ENCODE measurements at places on chromosomes 6 and 20. TPM values are rescaled to one million over a fixed set of nuclear protein-coding genes. Genes with fewer than 3 reads are reported as not detected.

The DHX16 gene
- polyA plus RNA-seq, result 50.3 TPM

The SPINT3 gene
- polyA plus RNA-seq, result not detected

The UNC5CL gene
- polyA plus RNA-seq, result 123 TPM

The RAB44 gene
- 0.22 TPM for polyA plus RNA-seq

The HLA-DPA1 gene
- polyA plus RNA-seq, result 179 TPM

The SNX21 gene
- 11.5 TPM for polyA plus RNA-seq

The GNAS-AS1 gene
- not detected for polyA plus RNA-seq

The ABHD12 gene
- 28.0 TPM for polyA plus RNA-seq

The RAE1 gene
- polyA plus RNA-seq, result 19.7 TPM

The OLIG3 gene
- polyA plus RNA-seq, result not detected

The BPIFA1 gene
- polyA plus RNA-seq, result not detected

The ZNF165 gene
- polyA plus RNA-seq, result 4.1 TPM

The TMEM170B gene
- 3.6 TPM for polyA plus RNA-seq

The OR2J3 gene
- polyA plus RNA-seq, result not detected

The NHSL1 gene
- 71.0 TPM for polyA plus RNA-seq

The TMC2 gene
- not detected for polyA plus RNA-seq

Data from small intestine (tissue), 16 donors.